ENCODE measurements at places on chromosomes 2 and 18.

DNA sequence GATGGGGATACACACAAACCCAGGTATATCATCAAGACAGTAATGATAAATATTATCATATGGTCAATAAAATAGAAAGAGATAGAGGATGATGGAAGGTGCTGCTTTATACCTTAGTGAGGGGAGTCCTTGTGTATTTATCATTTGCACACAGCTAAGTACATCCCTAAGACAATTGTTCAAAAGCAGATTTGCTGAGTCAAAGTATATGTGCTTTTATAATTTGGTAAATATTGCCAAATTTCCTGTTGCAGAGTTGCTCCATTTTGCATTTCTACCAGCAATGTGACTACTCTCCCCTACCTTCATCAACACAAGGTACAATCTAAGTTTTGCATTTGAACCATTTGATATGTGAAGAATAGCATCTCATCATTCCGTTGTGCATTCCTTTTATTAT is 22.6 kb upstream of the PLEK start:
- no peak for DNase-seq

DNA sequence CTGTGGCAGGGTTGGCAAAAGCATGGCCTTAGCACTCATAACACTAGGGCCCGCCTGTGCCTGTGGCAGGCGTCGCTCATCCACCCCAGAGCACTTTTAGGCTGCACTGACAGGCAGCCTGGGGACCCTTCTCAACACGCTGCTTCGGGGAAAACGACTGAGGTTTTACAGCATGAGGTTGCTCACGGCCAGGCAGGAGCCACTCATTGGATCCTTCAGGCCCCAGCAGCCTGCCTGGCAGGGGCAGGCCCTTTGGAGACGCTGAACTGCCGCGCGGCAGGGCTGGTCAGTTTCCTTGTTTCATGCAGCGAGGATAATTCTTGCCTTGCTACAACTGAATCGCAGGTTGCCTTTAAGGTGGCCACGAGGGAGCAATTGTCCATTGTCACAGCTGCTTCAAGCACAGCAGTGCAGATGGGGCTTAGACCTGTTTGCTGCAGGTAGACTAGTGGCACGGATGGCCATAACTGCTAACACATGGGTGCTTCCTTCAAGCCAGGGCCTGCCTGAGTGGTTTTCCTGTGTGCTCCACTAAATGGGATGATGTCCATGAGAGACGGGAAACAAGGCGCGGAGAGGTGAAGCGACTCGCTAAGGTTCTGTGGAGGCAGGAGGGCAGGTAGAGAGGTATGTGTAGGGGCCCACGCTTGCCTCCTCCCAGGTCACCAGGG is 49.9 kb upstream of the HS6ST1 start:
- DNase-seq = no peak

DNA sequence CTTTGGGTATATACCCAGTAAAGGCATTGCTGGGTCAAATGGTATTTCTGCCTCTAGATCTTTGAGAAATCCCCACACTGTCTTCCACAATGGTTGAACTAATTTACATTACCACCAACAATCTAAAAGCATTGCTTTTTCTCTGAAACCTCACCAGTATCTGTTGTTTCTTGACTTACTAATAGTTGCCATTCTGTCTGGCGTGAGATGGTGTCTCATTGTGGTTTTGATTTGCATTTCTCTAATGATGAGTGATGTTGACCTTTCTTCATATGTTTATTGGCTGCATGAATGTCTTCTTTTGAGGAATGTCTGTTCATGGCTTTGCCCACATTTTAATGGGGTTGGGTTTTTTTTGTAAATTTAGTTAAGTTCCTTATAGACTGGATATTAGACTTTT is 382.6 kb upstream of the ZNF804A start:
- DNase-seq = no peak

GRCh38 chr2:42800981-42801380 is 8.6 kb upstream of the HAAO start:
- DNase-seq = no peak

- no peak for DNase-seq
Observed at GRCh38 chr2:120310136-120310535, 35.8 kb upstream of the INHBB start.

DNA sequence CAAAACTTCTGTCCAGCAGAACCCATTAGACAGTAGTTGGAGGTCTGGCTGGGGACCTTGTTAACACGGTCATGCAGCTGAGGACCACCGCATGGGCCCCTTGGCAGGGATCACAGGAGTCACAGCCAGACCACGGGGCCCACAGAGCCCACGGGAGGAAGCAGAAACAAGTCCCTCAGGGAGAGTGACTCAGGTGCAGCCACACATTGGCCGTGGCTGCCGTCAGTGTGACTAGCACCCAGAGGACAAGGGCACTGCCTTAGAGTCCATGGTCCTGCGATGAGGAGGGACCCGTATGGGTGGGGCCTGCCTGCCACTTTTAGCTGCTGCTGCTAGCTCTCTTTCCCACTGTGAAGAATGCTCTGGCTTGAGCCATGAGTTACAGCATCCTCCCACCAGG is 5.9 kb upstream of the RFX8 start:
- DNase-seq = no peak

DNA sequence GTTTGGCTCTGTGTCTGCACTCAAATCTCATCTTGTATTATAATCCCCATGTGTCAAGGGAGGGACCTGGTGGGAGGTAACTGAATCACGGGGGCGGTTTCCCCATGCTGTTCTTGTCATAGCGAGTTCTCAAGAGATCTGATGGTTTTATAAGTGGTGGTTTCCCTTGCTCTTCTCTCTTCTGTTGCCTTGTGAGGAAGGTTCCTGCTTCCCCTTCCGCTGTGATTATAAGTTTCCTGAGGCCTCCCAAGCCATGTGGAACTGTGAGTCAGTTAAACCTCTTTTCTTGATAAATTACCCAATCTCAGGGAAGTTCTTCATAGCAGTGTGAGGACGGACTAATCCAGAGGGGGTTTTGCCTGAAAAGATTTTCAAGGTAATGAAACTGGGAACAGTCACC is 245.4 kb downstream of the GALR1 start:
- no peak for DNase-seq

- peak; percentile 26 for DNase-seq
Observed at GRCh38 chr18:56702946-56703345, 51.8 kb downstream of the WDR7 start.

DNA sequence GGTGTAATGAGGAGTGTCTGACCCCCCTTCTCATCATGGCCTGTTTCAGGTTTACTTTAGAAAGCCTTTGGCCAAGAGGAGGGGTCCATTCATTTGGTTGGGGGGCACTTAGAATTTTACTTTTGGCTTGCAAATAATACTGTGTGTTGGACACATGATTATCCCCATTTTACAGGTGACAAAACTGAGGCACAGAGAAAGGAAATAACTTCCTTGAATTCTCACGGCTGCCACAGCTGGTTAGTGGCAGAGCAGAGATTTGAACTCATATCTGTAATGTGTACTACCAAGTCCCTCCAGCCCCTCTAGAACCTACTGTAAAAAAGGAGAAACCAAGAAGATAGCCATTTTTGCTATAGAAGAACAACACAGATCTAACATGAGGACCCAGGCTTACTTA is 124.8 kb upstream of the NDUFV2 start:
- DNase-seq = no peak

DNA sequence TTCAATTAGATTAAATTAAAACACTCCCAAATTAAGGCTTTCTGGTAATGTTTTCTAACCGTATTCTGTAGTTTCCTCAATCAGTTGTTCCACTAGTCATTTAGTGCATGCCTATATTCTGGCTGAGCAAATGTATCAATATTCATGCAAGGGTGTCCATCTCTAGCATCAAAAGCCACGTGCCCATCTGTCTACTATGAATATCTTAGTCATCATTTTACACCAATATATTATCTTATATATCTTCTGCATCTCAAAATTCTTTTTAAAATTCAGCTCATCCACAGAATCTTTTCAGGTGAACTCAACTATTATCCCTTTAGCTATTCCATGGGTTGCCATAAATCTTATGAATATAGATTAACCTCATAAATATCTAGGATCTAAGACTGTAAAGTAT is 488.2 kb downstream of the PARD3B start:
- DNase-seq = no peak

GRCh38 chr2:45852450-45853150 is 201.1 kb downstream of the PRKCE start:
- DNase-seq = no peak

DNA sequence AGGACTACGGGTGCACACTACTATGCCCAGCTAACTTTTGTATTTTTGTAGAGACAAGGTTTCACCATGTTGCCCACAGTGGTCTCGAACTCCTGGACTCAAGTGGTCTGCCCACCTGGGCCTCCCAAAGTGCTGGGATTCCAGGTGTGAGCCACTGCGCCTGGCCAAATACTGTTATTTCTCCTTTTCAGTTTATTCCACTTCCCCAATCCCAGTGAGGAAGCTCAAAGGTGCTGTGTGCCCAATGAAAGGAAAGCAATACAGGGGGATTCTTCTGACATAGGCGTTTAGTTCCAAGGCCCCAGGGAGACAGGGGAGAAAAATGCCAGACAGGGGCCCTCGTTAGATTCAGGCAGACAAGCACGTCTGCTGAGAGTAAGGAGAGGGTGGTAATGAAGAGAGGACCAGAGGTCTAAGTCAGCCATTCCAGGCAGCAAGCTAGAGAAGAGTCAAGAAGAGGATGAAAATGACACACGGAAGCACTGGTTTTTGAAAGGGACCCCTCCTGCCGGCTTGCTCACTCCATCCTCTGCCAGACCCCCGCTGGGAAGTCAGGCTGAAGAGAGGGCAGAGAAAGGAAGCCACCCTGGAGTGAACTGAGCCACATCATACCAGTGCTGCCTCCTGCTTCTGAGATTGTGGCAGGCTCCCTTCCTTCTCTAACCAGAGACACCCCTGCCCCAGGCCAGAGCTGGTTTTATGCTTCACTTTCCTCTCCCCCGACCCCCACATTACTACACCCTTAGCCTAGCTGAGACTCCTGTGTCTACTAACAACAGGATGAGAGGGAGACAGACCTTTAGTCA is 6.7 kb downstream of the INO80C start:
- DNase-seq = no peak

DNA sequence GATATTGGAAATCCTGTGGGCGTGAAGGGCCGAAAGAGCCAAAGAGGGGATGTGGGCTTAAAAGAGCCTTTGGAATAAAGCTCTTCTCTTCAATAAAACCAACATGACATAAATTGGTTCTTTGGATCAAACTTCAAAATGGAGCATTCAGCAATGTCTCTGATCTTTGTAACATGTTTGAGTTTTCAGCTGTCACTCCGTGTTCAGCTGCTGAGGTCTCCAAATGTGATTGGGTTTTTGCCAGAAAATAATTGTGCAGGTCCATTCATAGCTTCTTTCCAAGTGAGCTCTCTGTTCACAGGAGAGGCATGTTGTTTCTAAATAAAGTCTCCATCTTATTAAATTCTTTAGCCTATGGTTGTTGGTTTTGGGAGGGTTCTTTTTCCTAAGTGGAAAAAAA is 127.6 kb upstream of the CCDC68 start:
- no peak for DNase-seq

DNA sequence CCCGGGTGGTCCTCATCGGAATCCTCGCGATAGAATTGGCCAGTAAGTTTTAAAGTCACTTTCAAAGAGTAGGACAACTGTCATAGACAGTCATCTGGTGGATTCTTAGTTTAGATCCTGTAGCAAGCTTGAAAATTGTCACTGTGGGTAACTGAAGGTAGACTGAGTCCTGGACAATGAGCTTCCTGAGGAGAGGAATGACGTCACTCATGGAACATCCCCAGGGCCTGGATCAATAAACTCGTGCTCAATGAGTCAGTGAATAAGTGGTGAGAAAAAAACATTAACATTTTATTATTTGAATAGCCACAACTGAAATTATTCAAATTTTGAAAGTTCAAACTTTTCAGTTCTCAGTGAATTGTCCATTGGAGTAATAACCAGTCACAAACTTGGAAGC is 101.4 kb upstream of the CXCR4 start:
- no peak for DNase-seq

- no peak for DNase-seq
Observed at GRCh38 chr2:9329497-9329896, 93.8 kb downstream of the ITGB1BP1 start.

GRCh38 chr2:170215021-170215420 is 37.1 kb downstream of the MYO3B start:
- DNase-seq = no peak

GRCh38 chr2:46029332-46029811 is 267.8 kb upstream of the EPAS1 start:
- no peak for DNase-seq

GRCh38 chr2:189300916-189301315 is 121.4 kb upstream of the COL5A2 start:
- DNase-seq = no peak

DNA sequence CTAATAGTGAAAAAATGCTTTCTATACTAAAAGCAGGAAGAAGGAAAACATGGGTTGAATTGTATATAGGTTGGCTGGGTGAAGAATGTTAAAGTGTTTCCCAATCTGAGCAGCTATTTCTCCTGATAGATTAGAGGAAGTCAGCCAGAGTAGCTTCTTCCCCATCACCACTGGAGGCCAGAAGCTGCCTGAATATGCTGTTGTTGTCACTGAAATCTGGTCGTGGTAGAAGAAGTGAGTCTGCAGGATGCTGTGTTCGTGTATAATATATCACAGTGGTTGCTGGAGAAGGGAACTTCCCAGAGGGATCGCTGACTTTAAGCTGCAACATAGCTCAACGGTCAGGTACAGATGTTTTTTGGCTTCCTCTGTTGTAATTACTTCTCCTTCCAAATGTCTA is 247.5 kb upstream of the LRATD1 start:
- DNase-seq = no peak

- no peak for DNase-seq
Observed at GRCh38 chr18:33062834-33063364, 290.1 kb upstream of the KLHL14 start.

- no peak for DNase-seq
Observed at GRCh38 chr2:239026711-239027361, 179.0 kb downstream of the TWIST2 start.

- no peak for DNase-seq
Observed at GRCh38 chr2:85401844-85402243, 8.3 kb downstream of the CAPG start.

- DNase-seq = no peak
Observed at GRCh38 chr2:69958480-69958879, 3.0 kb downstream of the ASPRV1 start.

GRCh38 chr2:211367293-211367692 is 810.9 kb downstream of the CPS1 start:
- no peak for DNase-seq

- DNase-seq = no peak
Observed at GRCh38 chr18:68150961-68151360, 563.9 kb downstream of the TMX3 start.

DNA sequence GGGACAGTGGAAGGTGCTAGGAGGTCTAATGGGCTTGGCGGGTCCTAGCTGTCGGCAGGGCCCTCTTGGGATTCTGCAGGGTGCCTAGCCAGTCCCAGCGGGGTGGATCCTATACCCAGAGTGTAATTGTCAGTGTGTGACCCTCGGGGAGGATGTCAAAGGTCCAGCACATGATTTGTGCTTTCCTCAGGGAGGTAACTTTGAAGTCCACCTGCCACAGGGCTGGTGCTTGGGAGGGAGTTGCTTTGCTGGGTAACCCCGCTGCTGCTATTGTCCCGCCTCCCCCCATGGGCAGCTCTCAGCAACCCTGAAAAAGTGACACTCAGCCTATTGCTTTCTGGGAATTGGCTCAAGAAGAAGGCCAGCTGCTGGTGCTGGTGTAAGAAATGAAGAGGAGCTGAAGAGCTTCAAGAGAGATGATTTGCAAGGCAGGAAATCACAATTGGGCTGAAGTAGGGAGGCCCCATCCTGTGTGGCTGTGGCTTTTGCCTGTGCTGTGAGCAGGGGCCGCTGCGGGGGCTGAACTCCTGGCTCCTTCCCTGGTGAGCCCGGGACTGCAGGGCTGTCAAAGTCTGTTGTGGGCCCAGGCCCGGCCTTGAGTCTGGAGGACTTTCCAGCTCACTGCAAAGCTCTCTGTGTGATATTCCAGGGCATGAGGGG is 36.4 kb downstream of the EMILIN2 start:
- DNase-seq = no peak
